ENCODE measurements at places on chromosomes 7 and 10.
A peak's percentile ranks its signal among the peaks of the same experiment; 100 is the strongest.

- DNase-seq = no peak
Observed at GRCh38 chr10:90912174-90912573, 8.7 kb downstream of the ANKRD1 start.

DNA sequence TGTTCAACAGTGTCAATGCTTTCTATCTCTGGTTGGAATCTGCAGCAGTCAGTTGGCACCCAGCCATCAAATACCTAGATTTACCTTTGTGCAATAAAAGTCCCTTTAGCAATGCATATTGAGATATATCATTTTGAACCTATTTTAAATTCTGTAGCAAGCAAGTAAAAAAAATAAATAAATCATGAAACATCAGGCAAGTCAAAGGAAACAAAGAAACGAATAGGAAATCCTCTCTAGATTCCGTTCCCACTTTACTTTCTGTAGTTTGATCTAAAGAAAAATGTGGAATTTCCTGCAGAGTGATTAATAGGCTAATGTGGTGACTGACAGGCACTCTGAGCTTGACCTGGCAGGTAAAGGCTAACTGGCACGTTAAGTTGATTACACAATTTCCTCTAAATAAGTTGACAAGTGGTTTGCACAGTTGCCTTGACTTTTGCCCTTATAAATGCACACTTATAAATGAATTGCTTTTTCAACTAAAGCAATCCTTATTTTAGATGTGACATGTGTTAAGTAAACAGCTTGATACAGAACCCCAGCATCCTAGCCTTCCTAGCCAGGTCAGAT is 208.1 kb upstream of the TCF7L2 start:
- no peak for DNase-seq

DNA sequence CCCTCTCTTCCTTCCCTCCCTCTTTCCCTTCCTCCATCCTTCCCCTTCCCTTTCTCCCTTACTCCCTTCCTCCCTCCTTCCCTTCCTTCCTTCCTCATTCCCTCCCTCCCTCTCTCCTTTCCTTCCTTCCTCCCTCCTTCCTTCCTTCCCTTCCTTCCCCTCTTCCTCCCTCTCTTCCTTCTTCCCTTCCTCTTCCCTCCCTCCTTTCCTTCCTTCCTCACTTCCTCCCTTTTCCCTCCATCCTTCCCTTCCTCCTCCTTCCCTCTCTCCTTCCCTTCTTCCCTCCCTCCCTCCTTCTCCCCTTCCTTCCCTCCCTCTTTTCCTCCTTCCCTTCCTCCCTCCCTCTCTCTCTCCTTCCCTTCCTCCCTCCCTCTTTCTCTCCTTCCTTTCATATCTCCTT is 12.7 kb upstream of the SLC18A2 start:
- no peak for DNase-seq

DNA sequence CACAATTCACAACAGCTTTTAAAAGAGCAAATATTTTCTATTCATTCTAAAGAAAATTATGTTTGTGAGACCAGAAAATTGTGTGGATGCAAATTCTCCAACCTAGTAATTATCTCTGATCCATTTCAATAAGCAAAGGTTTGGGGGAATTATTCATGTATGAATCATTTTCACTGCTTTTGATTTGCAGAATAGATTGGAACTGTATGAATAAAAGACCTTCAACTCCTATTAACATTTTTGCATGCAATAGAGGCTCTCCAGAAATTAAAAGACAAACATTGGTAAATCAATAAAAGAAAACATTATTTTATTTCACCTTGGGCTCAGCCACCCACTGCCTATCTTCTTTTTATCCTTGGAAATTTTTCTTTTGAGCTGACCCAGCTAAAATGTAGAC is 43.5 kb downstream of the FEZF1 start:
- DNase-seq = no peak

- no peak for DNase-seq
Observed at GRCh38 chr10:99621454-99622251, 1.4 kb upstream of the SLC25A28 start.

GRCh38 chr10:73848821-73849489 is 25.4 kb downstream of the CAMK2G start:
- peak; percentile 84 for DNase-seq

GRCh38 chr10:12388671-12389070 is 39.3 kb downstream of the CAMK1D start:
- DNase-seq = no peak

- no peak for DNase-seq
Observed at GRCh38 chr7:25541094-25541821, 313.0 kb upstream of the NPVF start.

GRCh38 chr10:5581670-5582566 is 57.2 kb downstream of the CALML3 start:
- DNase-seq = no peak

GRCh38 chr7:85510287-85510686 is 323.4 kb upstream of the SEMA3D start:
- DNase-seq = no peak

DNA sequence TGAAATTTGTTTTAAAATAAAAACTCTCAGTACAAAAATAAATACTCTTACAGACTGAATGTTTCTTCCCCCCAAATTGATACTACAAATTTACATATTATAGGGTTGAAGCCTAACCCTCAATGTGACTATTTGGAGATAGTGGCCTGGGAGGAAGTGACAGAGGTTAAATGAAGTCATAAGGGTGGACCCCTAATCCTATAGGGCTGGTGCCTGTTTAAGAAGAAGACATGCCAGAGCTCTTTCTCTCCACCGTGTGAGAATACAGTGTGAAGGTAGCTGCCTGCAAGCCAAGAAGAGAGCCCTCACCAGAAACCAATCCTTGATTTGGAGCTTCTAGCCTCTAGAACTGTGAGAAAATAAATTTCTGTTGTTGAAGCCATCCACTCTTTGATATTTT is 67.6 kb downstream of the MCU start:
- no peak for DNase-seq

DNA sequence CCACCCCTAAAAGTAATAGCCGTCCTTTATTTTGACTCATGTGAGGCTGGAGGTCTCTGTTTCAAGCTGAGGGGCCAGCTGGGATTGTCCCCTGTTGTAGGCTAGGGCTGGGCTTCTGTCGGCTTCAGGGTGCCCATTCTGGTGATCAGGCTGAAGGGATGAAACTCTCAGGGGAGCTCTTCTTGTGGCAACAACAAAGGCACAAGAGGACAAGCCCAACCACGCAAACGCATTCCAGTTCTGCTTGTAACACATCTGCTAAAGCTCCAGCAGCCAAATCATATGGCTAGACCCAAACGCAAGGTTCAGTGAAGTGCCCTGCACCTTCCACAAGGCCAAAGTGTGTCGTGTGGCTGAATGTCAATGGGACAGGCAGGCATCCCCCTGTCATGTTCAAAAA is 405.7 kb downstream of the INHBA start:
- no peak for DNase-seq

DNA sequence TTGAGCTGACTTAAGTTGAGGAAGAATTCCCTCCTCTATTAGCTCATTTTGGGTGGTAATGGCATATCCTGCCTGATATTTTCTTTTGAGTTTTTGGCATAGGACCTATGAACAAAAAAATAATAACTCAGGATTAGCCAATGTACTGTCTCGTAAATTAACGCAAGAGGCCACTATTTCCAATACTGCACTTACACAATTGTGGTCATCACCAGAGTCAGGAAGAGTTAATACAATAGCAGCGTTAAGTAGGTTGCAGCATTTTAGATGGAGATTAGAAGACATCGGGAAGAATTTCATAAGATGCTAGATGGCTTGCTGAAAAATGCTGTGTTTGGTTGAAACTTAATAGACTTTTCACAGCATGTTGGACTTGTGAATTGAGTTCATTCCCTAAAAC is 36.4 kb downstream of the ANTXRL start:
- no peak for DNase-seq

DNA sequence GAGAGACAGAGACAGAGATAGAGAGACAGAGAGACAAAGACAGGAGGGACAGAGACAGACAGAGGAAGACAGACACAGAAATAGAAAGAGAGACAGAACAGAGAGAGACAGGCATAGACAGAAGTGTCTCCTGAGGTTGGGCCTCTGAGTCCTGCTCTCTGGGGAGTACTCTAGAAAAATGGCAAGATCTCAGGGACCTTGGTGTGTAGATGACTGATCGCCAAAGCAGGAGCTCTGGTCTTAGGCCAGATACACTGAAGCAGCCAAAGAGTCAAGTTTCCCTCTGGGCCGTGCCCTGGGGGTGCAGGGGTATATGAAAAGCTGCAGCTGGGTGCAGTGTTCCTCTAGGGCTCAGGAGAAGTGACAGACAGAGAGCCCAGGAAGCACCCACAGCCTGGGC is 176.6 kb upstream of the TNS3 start:
- DNase-seq = no peak

DNA sequence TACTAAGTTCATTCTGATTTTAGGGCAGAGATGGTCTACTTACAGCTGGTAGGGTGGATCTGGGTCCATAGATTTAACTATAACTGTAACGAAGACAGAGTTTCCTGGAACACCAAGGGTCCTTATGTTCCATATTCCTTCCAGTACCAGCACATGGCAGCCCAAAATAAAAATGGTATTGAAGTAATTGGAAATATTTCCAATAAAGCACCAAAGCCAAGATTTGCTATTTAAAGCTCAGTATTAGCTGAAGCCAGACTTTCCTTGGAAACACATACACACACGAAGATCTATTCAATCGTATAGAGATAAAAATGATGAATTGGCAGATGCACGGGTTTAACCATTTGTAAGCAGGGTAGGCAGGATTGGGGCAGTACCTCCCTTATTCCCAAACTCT is 289.1 kb upstream of the SORCS1 start:
- DNase-seq = no peak

Measured in activated T-cell treated with anti-CD3 and anti-CD28 coated beads for 24 hours (primary cell).